ENCODE measurements at places on chromosomes 4 and X.

- DNase-seq, result no peak
These were observed 12.1 kb downstream of the HAND2 start for GRCh38 chr4:173517781-173518424.

DNA sequence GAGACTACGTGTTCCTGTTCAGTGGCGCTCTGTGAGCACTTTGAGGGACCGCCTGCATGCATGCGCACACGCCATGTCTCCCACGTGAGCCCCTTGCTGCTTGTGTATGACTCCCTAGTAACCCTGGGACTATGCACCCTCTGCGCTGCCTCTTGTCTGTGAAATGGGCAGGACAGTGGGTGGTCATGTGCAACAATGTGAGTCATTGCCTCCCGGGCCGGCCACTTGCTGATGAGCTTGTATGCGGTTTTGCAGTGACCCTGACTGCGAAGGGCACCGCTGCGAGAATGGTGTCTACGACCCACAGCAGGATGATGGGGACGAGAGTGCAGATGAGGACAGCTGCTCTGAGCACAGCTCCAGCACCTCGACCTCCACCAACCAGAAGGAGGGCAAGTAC is 61.4 kb downstream of the TNIP2 start:
- DNase-seq, result no peak

DNA sequence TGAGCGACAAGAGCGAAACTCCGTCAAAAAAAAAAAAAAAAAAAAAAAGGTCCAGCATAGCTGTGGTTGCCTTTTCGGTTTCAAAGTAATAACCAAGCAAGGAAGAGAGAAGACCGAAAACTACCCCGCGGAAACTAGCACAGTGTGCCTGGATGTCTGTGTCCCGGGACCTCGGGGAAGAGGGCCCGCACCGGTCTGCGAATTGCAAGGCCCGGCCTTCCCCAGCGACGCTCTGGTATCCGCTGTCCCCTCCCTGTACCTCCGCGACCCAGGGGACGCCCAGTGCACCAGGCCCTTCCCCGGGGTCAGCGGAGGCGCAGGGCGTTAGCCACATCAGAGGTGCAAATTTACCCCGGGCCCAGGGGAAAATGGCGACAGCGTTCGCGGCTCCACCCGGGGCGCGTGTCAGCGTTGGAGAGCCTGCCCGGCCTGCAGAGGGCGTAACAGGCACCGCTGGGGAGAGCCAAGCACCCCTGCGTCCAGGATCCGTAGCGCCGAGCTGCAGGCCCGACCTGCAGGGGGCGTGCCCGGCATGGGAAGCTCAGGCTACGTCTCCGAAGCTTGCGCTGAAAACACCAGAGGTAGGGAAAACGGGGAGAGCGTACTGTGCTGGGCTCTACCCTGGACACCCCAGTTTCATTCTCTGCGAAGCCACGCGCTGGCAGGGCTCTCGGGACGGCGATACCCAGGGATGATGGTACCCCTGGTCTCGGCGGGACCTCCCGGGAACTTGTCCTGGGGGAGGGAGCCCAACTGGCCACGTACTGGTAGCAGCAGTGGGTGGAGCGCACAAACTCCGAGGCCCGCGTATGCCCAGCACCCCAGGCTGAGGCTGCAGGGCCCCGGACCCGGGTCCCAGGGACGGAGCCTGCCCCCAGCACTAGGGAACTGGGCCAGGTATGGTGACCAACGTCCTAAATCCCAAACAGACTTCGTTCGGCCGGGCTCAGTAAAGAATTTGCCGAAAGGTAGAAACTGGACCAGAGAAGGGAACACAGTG is 16.2 kb downstream of the NKX6-1 start:
- no peak for DNase-seq

GRCh38 chrX:108438110-108438623 is at the start of gene COL4A6:
COL4A6 (minus strand) TSS chrX:108438422; CDS start chrX:108438196, 226 bp downstream.
- no peak for DNase-seq

- no peak for DNase-seq
These were observed 79.9 kb downstream of the ZFX start for GRCh38 chrX:24229400-24229879.

DNA sequence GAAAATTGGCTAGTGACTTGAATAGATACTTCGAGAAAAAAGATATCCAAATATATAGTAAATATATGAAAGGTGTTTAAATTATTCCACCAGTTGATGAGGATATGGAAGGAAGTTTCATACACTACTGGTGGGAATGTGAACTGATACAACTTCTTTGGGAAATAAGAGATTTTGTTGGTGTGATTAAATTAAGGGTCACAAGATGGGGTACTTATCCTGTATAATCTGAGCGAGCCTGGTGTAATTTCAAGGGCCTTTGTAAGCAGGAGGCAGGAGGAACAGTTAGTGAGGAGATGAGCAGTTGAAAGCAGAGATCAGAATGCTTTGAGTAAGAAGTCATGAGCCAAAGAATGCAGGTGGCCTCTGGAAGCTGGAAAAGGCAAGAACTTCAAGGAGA is 192.2 kb downstream of the KCTD8 start:
- DNase-seq, result no peak

GRCh38 chrX:40550066-40550465 is 30.7 kb upstream of the ATP6AP2 start:
- peak; percentile 75 for DNase-seq

Data from NCI-H2107 (cell line).